ENCODE measurements at places on chromosomes 4 and X. TPM values are rescaled to one million over a fixed set of nuclear protein-coding genes. Genes with fewer than 3 reads are reported as not detected.

DNA sequence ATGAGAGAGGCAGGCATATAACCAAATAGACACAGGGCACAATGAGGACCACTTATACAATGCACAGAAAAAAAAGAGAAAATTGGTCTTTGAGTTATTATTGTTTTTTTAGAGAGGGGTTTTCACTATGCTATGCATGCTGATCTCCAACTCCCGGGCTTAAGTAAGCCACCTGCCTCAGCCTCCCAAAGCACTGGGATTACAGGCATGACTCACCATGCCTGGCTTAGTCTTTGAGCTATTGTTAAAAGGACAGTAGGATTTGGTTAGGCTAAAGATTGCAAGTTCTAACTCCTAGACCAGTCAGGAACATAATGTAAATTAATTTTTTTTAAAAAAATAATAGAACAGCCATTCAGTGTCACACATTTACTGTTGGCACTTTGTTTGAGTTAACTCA lies 340.1 kb downstream of the GPAT3 start:
- no peak for DNase-seq
- H3K27me3 ChIP-seq: no peaks in the 10 kb centered on the region
- H3K27ac ChIP-seq: no peak overlapping the region
- no peaks in the 10 kb centered on the region for H3K4me1 ChIP-seq
- H3K36me3 ChIP-seq: no peaks in the 10 kb centered on the region
- H3K4me3 ChIP-seq: no peak overlapping the region

GRCh38 chrX:39309018-39309635 lies 507.9 kb downstream of the MID1IP1 start:
- no peak overlapping the region for H3K4me3 ChIP-seq
- H3K27ac ChIP-seq: no peak overlapping the region
- H3K4me1 ChIP-seq: no peaks in the 10 kb centered on the region
- H3K36me3 ChIP-seq: no peaks in the 10 kb centered on the region
- DNase-seq: no peak

DNA sequence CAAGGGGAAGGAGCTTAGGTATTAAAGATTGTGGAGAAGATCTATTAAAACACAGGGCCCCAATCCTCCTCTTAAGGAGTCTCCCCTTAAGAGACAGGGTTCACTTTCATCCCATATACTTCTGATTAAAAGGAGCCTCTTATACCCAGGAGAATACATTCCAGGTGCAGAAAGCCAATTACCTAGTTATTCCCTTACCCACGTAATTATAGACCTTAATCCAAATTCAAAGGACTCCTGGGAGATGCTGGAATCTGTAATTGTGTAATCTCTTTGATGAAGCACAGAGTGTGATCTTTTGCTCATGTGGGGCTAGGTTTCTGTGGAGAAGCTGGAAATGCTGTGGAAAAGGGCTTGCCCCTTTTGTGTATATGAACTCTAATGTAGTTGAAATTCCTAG lies 1.4 kb upstream of the SEC24B start:
- H3K4me3 ChIP-seq: no peak overlapping the region
- no peaks in the 10 kb centered on the region for H3K36me3 ChIP-seq
- H3K27me3 ChIP-seq: no peaks in the 10 kb centered on the region
- H3K27ac ChIP-seq: no peak overlapping the region

GRCh38 chrX:43560247-43560946 lies 95.7 kb upstream of the MAOA start:
- H3K36me3 ChIP-seq: no peaks in the 10 kb centered on the region
- no peaks in the 10 kb centered on the region for H3K4me1 ChIP-seq
- no peak overlapping the region for H3K27ac ChIP-seq
- H3K27me3 ChIP-seq: no peaks in the 10 kb centered on the region
- no peak for DNase-seq
- no peak overlapping the region for H3K4me3 ChIP-seq

DNA sequence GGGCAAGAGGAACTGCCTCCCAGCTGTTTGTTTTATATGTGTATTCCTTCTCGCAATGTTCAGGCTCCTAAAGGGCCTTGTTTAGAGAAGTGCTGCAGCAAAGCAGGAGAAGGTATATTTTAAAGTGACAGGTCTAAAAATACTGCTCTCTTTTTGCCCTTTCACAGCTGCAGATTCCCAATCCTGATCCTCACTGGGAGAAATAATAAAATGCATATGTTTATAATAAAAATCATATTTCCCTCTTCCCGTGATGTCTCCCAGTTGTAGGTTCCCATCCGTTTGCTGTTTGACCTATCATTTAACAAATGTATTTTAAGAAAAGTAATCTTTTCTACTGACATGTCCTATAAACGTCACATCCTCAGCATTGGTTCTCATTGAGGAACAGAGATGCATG lies 62.7 kb upstream of the GPC4 start:
- no peak for DNase-seq
- H3K4me3 ChIP-seq: no peak overlapping the region
- H3K4me1 ChIP-seq: no peaks in the 10 kb centered on the region
- no peaks in the 10 kb centered on the region for H3K27me3 ChIP-seq

GRCh38 chr4:169136330-169136729 lies 126.3 kb upstream of the CBR4 start:
- H3K4me1 ChIP-seq: no peaks in the 10 kb centered on the region
- no peaks in the 10 kb centered on the region for H3K27me3 ChIP-seq
- no peak overlapping the region for H3K4me3 ChIP-seq
- H3K27ac ChIP-seq: no peak overlapping the region

GAGE12F gene
- total RNA-seq: not detected

RADX gene
- total RNA-seq: 1.4 TPM

TLR8 gene
- total RNA-seq: 0.37 TPM

All from right lobe of liver (tissue), 6 donors.